ENCODE measurements at places on chromosomes 4 and X.

DNA sequence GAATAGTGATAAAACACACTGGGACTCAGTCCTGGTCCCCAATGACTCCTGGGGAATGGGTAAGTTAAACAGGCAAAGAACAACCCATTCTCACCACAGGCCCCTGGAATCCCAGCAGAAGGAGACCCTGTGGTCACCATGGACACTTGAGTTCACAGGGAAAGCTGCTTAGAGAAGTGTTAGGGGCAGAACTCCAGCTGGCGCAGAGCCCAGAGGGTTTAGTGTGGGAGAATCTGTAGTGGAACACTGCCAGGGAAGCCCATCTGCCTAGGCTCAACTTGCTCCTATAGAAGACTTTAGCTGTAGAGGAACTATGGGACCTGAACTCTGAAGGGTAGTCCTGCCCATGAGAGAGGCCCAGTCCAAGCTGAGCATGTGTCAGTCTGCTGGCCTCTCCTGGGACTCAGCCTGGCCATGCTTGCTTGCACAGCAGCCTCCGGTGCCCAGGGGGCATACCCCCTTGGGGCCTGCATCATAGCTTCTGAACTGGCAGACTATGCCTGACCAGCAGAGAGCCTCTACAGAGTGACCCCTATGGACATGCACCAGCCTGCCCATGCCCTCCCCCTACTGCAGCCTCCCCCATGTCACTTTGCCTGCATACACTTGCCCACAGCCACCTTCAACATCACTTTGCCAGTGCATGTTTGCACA, 343.5 kb downstream of the IDS start:
- DNase-seq: no peak

GRCh38 chrX:12950851-12951594, 23.9 kb upstream of the TMSB4X start:
- DNase-seq: peak; percentile 90

DNA sequence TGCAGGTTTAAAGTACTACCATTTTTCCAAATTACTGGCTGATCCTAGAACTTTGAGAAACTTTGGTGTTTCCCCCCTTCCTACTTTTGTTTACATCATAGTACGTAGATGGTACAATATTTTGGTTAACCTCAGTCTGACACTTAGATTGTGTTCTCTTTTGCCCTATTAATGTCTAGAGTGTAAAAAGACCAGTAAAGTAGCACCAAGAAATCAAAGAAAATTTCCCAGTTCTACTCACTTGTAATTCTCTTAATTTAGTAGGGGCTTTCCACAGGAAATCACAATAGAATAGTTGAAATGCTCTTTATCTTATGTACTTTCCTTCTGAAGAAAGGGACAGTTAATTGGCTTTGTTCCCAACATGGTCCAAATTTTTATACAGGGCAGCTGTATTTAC, 51.6 kb downstream of the NFKB1 start:
- DNase-seq: no peak

DNA sequence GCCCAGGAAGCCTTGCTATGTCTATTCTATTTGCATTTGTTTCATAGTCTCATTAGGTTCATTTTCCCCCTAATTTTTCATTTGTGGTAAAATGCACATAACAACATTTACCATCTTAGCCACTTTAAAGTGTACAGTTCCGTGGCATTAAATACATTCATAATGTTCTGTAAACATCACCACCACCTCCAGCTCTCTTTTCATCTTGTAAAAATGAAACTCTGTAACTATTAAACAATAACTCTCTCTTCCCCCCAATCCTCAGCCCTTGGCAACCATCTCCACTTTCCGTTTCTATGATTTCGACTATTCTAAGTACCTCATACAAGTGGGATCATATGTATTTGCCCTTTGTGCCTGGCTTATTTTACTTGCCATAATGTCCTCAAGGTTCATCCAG, 19.9 kb downstream of the ARHGEF38 start:
- DNase-seq: no peak

DNA sequence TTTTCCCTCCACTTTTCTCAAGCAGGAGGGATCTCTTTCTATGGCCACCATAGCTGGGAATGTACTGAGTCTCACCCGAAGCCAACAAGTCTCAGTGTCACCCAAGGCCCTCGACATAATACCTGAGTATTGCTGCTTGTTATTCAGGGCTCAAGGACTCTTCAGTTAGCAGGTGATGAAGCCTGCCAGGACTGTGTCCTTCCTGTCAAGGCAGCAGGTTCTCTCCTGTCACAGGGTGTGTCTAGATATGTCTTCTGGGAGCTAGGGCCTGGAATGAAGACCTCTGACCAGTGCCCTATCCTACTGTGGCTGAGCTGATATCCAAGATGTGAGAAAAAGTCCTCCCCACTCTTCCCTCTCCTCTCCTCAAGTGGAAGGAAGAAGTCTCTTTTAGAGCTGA, 391.0 kb upstream of the DIPK2B start:
- no peak for DNase-seq

DNA sequence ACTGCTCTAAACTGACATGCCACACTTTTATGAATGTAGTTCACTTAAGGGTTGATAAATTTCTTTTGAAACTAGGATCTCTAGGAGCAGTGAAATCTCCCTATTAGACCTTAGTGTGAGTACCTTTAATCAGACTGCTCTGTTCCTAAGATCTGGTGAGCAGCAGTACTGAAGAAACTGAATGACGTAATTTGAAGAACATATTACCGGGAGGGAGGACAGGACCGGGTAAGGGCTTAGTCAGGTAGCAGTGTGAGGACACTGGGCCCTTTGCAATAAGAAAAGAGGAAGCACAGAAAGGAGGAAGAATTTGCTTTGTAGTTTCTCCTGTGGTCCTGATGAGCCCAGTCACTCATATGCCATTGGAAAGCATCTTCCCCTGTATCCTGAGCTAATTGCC, 255.2 kb downstream of the THOC2 start:
- peak; percentile 33 for DNase-seq

DNA sequence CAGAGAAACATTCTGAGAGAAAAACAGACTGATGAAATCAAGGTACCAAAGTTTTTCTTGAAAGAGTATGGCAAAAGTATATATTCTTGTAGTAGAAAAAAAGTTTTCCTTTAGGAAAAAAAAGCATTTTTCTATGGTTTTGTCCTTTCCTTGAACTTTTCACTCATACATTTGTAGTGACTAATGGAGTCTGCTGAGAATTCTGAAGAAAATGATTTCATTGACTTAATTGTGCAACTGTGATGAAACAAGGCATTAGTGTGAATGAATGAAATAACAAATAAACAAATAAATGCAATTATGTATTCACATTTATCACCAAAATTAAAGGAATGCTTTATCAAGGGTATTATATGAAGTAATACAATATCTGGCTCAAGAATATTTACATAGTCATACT, 5.7 kb downstream of the CSN1S1 start:
- no peak for DNase-seq
